Psoas muscle (tissue), 8 donors: ENCODE measurements at places on chromosomes 4 and X.

GRCh38 chr4:174794543-174795094, 34.4 kb downstream of the GLRA3 start:
- no peak for DNase-seq

DNA sequence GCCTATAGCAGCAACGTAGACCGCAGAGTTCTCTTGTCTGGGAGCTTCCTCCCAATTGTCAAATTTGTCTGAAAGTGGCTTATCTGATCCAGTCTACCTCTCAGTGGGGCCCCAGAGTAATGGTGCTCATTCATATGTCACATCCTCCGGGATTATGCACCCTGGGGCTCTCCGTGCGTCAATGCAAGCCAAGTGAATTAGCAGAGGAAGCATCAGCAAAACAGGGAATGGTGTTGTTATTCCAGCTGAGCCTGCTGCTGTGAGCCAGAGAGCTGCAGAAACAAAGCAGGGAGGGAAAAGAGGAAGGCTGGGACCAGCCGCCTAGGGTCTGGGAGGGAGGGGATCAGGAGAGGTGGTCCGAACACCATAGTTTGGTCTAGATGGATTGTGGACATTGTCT, 95.2 kb downstream of the CLNK start:
- DNase-seq: no peak

- DNase-seq: no peak
Measured at GRCh38 chr4:16122784-16123183, 39.0 kb upstream of the PROM1 start.

- no peak for DNase-seq
Measured at GRCh38 chrX:113906168-113906567, 677.7 kb upstream of the HTR2C start.

GRCh38 chr4:120207021-120207420, 140.4 kb upstream of the MAD2L1 start:
- no peak for DNase-seq

- DNase-seq: no peak
Measured at GRCh38 chr4:160604541-160604940, 1501.7 kb downstream of the RAPGEF2 start.

- DNase-seq: no peak
Measured at GRCh38 chr4:155952501-155952901, 1.2 kb downstream of the CTSO start.

- DNase-seq: no peak
Measured at GRCh38 chr4:96352051-96352517, 512.2 kb downstream of the PDHA2 start.
